Posterior vena cava (tissue), 2 donors: ENCODE measurements at places on chromosomes 16 and 17. TPM values are rescaled to one million over a fixed set of nuclear protein-coding genes. Genes with fewer than 3 reads are reported as not detected.

Gene IGF2BP1
- total RNA-seq: not detected

Gene ADAM11
- total RNA-seq: 0.42 TPM

Gene SOX8
- total RNA-seq: 0.71 TPM

Gene SLC2A4
- 21.3 TPM for total RNA-seq

Gene DNAAF1
- not detected for total RNA-seq

Gene TIMP2
- total RNA-seq: 701 TPM

Gene RND2
- total RNA-seq: 2.2 TPM

Gene FOXN1
- total RNA-seq: not detected

Gene SMIM22
- not detected for total RNA-seq

DNA sequence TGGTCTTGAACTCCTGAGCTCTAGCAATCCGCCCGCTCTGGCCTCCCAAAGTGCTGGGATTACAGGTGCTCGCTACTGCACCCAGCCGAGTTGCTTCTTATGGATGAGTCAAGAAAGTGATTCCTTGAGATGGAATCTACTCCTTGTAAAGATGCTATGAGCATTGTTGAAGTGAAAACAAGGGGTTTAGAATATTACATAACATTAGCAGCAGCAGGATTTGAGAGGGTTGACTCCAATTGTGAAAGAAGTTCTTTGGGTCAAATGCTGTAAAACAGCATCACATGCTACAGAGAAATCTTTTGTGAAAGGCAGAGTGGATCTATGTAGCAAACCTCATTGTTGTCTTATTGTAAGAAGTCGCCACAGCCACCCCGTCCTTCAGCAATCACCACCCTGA is 72.7 kb downstream of the NT5M start:
- DNase-seq: no peak

DNA sequence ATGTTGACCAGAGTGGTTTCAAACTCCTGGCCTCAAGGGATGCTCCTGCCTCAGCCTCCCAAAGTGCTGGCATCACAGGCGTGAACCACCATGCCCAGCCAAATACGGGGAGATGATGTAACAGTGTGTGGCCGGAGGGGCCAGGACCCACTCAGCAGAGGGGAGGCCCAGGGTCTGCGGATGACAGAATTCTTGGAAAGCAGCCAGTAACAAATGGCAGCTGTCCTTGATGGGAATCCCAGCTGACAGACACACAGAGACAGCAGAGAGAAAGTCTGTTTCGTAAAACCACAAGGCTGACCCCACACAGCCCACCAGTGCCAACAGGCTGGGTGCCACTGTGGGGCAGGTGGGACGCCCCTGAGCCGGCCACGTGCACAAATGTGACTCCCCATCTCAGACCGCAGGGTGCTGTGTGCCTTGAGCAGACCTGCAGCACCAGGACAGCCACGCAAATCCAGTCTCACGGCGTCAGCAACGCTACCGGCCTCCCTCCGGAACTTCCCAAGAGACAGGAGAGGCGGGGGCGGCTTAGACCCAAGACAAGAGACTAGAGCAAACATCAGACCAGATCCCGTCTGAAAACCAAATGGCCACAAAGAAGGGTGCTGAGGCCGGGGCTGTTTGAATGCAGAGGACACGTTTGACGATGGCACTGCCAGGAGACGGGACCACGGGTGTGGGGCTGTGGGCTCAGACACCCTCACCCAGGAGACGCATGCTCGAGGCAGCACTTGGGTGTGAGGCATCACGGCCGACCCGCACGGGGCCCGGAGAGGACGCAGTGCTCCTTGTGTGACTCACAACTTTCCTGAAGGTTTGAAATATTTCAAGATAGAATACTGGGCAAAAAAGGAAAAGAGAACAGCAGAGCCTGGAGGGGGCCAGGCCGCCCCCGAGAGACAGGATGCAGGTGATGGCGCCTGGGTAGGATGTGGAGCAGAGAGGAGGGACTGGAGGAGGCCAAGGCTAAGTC is 24.6 kb downstream of the CTU2 start:
- DNase-seq: no peak

DNA sequence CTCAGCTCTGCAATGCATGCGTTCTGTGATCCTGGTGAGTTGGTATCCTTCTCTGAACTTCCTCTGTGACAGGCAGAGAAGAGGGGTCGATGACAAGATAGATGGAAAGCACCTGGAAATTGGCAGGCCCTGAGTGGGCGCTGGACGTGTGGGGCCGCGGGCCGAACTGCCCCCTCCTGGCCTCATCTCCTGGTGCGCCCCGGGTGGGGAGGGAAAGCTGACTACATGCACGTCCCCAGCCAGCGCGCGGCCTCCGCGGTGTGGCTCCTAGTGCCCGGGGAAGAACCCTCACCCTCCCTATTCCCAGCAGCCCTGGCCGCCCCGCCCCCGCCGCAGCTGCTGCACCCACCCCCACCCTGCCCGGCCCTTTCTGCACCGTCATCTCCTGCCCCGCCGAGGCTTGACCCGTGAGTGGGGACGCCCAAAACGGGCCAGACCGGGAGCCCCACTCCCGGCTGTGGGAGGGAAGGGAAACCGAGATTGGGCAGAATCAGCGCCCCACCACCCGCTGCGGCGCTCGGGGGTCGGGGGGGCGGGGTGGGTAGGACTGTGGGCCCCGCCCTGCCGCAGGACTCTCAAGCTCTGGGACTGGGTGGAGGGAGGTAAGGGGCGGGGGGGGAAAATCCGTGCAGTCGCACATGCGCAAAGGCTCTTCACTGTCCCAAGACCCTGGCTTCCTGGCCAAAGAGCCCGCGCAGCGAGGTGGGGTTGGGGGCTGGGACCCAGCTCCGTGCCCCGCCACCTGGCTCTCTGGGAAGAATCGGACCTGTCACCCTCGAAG is at the start of gene NOL3:
Gene NOL3 (plus strand): TSS at position 371 of the 781 bp plus-strand sequence.
- peak; percentile 94 for DNase-seq

- no peak for DNase-seq
Observed at GRCh38 chr17:76957678-76958464, 89.7 kb downstream of the MGAT5B start.

GRCh38 chr16:88358023-88358420 is 24.7 kb upstream of the ZNF469 start:
- peak; percentile 64 for DNase-seq

GRCh38 chr17:40517981-40518380 is 16.6 kb upstream of the TNS4 start:
- DNase-seq: peak; percentile 9

DNA sequence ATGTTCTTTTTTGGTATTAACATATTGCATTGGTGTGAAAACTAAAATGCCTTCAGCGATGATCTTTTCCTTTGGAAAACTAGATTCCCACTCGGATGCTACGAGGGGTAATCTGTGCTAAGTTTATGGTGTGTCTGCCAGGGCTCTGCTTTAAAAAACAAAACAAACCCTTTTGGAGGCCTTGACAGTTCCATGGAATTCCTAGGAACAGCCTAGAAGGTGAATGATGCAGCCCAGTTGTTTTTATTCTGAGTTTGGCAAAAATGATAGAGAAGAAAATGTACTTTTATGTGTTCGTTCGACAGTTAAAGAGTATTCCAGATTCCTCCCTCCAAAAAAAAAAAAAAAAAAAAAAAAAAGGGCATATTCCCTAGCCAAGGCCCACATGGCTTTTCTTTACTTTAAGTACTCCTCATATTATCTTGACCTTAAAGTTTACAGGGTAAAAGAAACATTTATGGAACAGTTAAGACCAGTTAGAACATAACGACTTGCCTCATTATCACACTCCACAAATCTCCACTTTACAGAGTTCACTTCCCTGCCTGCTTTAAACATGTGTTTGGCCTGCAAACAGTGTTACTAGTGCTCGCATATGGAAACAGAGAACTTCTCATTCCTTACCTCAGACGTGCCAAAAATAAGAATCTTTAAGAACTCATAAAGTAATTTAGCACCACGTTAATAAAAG is 159.1 kb downstream of the WWOX start:
- DNase-seq: no peak

DNA sequence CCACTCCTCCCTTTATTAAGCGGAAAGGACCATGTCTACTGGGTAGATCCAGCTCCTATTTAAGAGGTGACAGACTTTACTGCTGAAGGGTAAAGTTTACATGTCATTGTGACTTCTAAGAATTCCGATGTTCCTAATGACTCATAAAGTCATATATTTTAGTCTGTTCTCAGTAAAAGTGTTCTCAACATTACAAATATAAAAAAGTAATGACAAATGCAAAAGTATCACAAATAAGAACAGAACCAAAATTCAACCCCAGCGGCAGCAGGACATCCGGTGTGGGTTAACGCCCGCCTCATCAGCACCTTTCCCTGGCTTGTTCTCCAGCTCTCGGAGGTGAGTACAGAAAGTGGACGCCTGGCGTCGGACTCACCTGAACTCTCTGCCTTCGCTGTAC is 6.8 kb downstream of the AXIN1 start:
- DNase-seq: no peak

GRCh38 chr16:56477096-56477878 is 25.9 kb downstream of the OGFOD1 start:
- DNase-seq: no peak

DNA sequence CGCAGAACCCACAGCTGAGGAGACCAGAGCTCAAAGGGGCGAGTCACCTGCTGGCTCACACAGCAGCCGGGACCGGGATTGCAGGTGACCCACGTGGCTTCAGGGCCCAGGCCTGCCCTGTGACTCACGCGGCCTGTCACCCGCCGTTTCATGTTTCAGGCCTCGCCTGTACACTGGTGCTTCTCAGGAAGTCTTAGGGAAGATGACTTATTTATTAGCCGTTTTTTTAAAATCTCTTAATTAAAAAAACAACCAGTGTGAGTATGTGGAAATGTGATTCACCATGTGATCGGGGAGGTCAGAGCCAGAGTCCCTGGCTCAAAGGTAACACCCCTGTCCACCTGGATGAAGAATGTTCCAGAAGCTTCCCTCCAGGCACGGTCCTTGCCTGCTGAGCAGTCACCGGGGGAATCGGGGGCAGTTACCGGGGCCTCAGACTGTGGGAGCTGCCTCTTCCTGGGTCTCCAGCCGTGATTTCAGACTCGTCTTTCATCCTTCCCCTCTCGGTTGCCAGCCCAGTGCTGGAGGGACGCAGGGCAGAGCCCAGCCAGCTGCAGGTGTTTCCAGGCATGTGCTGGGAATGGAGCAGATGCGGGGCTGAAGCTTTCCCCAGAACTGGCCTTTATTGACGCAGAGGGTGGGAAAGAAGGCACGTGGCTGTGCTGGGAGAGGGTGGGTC is 49.3 kb downstream of the CMIP start:
- DNase-seq: no peak

- DNase-seq: no peak
Observed at GRCh38 chr16:87734644-87735043, 31.1 kb downstream of the KLHDC4 start.

GRCh38 chr17:8475227-8475626 is 39.5 kb downstream of the NDEL1 start:
- DNase-seq: no peak

DNA sequence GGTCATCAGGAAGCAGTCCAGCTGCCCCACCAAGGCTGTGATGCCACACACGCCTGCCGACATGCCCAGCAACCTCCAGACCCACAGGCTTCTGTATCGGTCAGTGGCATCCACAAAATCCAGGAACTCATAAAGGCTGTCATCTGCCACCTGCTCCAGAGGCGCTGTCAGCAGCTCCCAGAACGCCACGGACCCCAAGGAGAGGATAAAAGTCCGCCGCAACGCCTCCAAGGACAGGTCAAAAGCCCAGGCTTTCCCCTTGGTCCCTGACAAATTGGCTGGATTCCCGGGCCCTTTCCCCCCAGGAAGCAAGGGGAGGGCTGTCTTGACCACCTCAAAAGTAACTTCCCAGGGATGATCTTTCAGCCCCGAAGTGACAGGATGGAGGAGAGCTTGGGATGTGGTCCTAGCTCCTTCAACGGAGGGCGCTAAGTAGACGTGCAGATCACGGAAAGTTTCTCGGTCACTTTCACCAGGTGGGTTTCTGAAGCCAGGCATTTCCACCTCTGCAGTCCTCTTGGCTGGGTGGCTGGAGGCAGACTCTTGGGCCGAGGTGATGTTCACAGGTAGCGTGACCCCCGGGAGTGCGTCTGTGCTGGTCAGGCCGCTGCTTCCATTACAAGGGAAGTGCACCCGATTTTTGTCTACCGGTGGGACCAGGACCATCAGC is 854 bp downstream of the MFSD6L start:
- DNase-seq: no peak

- DNase-seq: no peak
Observed at GRCh38 chr17:17134957-17135333, 71.2 kb downstream of the PLD6 start.

DNA sequence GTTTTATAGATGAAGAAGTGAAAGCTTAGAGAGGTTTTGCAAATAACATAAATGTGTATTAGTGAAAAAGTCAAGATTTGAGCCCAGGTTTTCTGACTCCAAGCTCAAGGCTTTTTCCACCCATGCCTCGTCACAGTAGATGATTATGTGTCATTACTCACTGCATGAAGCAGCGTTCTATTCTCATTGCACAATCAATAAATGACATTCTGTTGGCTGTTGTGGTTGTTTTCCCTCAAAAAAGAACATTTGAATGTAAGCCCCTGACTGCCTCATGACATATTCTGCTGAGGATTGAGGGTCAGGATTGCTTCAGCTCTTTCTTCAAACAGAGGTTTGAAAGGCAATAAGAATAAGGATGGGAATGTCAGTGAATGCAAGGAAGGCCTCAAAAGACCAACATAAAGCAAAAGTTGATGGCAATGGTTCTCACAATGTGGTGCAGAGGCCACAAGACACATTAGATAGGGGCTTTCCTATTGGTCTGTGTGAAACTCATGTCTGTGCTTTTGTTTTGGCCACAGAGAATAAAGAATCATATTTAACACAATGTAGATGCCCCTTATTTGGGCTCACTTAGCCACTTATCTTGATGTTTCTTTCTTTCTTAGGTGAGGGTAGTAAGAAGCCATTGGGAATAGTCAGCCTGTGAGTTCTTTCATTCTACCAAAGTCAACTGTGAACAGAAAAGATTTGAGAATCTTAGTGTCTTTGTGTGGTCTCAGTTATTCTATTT is 5.4 kb upstream of the MMD start:
- DNase-seq: no peak
